ENCODE measurements at places on chromosomes 7 and 10.

DNA sequence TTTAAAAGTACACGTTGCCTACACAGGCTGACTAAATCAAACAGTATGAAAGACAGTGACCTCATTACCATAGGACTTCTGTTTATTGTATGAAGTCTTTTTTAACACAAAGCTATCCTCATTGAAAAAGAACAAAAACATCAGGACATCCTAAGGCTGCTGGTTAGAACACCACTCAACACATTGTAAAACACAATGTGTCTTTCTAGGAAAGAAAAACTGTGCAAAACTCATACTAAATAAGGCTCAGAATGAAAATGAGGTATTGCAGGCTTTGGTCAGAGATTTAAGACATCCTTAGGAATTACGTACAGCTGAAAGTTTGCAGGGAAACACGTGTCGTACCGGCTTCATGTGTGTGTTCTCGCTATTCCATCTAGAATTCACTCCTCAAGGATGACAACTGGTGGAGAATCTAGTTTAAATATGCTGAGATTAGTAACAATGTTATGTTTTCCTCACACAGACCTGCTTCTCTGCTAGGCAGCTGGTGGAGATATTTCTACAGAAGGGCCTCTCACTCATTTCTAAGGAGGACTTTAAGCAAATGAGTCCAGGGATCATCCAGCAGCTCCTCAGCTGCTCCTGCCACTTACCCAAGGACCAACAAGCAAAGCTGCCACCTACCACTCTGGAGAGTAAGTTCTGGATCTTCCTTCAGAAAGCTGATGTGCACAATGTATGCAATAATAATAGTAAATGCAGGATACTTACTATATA is 29.3 kb downstream of the SLC39A12 start:
- DNase-seq, result no peak

GRCh38 chr10:123943307-123943706 is 51.7 kb upstream of the CPXM2 start:
- no peak for DNase-seq

DNA sequence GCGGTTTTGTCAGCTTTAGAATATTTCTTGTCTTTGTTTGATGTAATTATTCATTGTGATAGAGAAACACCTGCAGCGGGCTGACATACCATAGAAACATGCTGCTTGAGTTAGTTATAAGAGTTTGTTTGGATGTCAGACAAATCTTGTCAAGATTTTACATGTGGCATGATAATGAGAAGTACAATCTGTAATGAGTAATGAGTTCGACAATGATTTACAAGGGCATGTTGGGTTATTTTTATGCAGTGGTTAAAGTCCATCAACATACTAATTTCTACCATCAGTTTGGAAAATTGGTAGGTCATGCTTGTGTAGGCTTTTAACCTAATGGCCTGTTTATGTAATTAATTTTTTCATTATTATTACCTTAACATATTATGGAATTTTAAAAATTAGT is 31.3 kb downstream of the FZD1 start:
- DNase-seq, result no peak

DNA sequence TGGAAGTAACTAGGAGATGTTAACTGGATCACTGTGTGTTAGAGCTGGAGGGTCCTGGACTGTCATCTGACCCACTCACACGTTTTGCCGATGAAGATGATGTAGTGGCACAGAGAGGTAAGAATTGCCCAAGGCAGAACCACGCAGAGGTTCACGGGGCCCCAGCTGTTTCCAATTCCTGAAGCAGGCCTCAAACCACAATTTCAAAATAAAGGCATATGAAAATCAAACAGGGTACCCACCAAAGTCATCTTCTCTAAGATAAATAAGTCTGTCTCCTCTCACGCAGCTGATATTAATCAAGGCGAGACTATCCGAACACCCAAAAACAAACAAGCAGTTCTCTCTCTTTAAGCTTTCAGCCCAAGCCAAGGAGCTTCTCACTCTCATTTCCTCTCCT is 113.3 kb upstream of the JCAD start:
- DNase-seq, result no peak

- DNase-seq, result no peak
Observed at GRCh38 chr7:90859521-90859920, 263.4 kb downstream of the CDK14 start.

Data from LNCaP clone FGC (cell line).